NCI-H2029 treated with DMSO at 0.1 percent for 48 hours (cell line): ENCODE measurements at places on chromosomes 4 and X.

DNA sequence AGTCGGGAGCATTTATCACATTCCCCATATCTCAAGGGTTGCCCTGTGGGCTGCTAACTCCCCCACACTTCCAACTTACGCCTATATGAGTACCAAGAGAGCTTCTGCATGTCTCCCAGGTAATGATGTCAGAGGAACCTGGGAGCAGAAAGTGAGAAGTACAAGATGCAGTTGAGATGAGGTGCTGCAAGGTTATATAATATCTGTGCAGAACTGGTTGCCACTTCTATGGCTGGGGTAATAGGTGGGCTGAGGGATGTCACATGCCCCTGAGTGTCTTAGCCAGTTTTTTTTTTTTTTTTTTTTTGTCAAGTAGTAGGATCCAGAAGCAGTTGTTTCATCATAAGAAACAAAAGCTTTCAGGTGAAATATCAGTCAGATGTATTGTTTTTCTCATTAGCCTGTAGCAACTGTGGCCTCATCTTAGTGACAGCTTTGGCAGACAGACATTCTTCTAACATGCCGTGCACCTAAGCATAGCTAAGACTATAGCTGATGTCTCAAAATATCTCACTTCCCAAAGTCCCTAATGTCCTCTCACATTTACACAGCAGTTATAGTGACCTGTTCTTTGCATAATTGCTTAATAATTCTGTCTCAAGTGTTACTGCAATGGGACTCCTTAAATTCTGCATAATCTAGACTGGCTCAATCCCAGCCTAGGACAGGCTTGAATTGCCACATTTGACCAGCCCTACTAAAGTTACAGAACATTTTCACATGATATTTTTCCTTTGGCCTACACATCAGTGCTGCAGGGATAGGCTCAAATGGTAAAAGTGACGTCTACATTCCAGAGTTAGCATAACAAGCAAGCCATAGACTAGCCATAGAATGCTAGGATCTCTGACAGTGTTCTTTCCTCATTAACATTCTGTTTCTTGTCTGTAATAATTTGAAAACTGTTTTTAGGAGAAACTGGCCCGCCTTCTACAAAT lies 17.9 kb upstream of the MAOB start:
- no peak for DNase-seq

DNA sequence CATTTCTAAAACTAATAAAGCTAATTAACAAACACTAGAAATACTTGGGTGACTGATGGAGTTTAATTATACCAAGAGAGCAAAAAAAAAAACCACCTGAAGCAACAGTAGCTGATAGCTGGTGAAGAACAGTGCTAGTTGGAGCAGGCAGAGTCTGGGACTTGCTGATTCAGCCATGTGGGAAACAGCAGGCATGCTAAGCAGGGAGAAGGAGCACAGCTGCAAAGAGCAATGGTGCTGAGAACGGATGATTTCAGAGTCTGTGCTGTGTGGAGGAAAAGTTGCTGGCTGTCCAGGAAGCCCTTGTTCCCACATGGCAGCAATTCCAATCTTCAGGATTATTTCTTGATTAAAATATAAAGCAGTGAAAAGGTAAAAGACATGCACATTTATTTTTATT lies 68.8 kb downstream of the NPY1R start:
- DNase-seq, result no peak

DNA sequence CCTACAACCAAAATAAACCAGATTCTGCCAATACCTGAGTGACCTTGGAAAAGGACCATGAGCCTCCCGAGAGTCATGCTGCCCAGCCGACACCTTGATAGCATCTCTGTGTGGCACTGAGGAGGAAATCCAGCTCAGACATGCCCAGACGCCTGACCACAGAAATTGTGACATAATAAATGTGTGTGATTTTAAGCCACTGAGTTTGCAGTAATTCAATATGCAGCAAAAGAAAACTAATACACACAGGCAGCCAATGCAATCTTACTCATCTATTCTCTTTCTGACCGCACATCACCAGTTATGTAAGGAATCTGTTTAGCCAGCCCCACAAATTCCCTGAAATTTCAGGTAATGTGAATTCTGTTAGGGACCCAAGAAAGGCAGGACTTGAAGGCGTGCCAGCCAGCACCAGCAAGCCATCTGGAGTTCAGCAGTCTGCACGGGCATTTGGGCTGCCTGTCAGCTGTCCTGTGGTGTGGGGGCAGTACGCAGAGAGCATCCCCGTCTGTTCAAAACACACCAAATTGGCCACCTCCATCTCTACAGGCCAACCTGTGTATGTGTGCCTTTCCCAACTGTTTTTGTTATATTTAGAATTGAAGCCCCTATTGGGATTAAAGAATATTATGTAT lies 176.4 kb downstream of the NLGN4X start:
- no peak for DNase-seq

- no peak for DNase-seq
Observed at GRCh38 chrX:112614640-112615039, 65.1 kb downstream of the LHFPL1 start.

GRCh38 chr4:38686682-38687081 lies 22.7 kb downstream of the KLF3 start:
- no peak for DNase-seq
